ENCODE measurements at places on chromosomes 1 and 21.

DNA sequence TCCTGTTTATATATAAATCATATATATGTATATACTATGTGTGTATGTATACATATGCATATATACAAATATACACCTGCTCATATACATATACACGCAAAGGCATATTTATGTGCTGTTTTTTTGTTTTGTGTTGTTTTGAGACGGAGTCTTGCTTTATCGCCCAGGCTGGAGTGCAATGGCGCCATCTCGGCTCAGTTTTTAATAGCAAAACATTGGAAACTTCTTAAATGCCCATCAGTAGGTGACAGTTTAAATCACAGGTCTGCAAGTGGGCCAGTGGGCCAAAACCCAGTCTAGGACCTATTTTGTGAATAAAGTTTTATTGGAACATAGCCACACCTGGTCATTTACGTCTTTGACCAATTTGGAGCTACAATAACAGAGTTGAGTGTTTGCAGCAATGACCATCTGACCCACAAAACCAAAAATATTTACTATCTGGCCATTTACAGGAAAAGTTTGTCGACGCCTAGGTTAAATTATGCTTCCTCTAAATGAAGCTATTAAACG lies 132.3 kb downstream of the TOMM20 start:
- no peak for DNase-seq

DNA sequence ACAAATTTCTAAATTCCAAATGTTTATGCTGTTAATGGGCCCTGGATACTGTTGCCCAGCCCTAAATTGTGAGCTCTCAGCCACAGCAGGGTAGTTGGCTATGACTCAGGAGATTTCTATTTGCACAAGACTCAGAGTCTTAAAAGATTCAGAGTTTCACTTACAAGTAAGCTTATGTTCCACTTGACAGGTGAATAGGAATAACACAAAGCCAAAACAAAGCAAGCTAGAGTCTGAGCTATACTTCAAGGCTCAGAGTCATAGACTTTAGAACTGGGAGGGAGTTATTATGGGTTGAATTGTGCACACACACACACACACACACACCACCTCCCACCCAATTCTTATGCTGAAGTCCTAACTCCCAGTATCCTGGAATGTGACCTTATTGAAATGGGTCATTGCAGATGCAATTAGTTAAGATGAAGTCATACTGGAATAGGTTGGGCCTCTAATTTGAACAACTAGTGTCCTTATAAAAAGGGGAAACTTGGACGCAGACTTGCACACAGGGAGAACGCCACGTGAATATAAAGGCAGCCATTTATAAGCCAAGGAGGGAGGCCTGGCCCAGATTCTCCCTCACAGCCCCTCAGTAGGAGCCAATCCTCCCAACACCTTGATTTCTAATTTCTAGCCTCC lies 30.2 kb downstream of the PRDX6 start:
- DNase-seq = no peak

DNA sequence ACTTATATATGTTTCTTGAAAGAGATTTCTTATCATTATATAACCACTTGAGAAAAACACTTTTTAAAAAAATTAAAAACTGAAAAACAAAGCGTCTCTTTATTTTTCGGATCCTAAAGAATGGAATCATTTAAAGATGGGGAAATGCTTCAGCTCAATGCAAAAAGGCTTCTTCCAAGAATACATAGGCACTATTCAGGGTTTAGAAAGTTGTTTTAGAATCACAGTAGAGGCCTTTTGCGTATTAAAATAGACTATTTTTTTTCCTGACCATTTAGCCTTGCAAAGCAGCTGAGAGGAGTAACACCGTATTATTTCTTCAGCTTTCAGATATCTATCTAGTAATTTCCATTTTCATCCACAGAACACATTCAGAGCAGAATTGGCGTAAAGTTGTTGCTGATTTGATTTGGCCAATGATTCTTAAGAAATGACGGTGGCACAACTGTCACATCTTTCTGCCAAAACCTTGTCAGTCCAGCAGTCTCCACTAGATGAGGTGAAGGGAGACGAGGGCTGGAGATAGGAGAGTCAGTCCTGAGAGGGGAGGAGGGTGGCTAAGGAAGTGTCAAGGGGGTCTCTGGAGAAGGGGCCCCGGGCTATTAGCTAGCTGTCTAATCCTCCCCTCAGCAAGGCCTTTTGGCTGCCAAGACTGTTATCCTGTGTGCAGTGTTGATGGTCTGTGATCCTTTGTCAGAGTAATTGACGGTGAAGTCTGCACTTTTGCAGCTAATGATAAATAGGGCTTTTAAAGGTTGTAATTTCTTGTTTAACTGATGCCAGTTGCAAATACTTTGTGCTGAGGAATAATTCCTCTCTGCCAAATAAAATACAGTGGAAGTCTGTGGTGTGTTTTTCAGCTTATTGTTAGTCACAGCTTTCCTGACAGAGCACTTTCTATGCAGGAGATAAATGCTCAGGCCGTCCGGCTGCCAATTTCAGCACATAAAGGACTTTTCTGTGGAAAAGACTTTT lies 34.7 kb downstream of the PRRX1 start:
- no peak for DNase-seq

DNA sequence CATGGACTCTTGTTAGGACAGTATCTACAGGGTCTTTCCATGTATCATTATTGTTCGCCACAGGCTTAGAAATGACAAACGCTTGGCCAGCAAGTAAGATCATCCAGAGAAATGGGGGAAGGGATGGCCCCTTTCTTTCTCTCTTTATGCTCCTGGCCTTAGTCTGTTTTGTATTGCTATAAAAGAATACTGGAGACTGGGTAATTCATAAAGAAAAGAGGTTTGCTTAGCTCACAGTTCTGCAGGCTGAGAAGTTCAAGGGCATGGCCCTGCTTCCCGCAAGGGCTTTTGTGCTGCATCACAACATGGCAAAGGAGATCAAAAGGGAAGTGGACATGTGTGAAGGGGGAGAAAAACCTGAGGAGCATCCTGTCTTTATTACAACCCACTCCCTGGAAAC lies 41.0 kb downstream of the DNTTIP2 start:
- DNase-seq = no peak

- no peak for DNase-seq
Observed at GRCh38 chr1:59692591-59692990, 122.2 kb upstream of the HOOK1 start.

DNA sequence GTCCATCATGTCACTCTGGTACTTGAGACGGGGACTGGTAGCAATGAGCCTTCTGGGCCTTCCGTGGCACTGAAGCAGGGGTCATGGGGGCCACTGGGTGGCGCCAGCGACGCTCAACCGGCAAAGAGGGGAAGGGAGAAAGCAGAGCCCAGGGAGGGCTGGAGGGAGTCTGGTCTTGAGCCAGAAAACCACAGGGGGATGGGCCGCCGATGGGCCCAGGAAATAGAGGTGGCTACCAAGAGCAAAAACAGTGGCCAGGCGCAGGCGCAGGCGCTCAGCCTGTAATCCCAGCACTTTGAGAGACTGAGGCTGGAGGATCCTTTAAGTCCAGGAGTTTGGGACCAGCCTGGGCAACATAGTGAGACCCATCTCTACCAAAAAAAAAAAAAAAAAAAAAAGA lies 21.8 kb downstream of the EXOC8 start:
- DNase-seq = peak; percentile 66

GRCh38 chr1:4214826-4215225 lies 314.8 kb upstream of the C1orf174 start:
- no peak for DNase-seq

GRCh38 chr1:210123924-210124589 lies 108.5 kb upstream of the SERTAD4 start:
- DNase-seq = no peak

GRCh38 chr1:17018849-17019248 lies 7.1 kb upstream of the ATP13A2 start:
- DNase-seq = no peak

DNA sequence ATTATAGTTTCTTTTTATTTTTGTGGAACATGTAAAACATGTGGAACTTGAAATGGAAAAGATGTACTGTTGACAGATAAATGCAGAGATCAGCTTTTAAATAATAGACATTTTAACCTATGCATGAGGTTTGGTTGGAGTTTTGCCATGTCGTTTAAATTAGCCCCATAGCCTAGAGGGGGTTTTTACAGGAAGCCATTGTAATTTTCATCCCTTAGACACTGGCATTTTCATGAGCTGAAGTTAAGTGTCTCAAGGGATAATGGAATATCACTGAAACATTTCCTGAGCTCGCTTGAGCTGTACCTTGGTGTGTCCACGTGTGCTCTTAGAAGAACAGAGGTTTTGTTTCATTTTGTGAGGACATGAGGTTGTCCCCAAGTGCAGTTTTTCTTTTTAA lies 54.2 kb downstream of the HMCN1 start:
- no peak for DNase-seq

- no peak for DNase-seq
Observed at GRCh38 chr1:41367288-41367642, 6.0 kb downstream of the FOXO6 start.

DNA sequence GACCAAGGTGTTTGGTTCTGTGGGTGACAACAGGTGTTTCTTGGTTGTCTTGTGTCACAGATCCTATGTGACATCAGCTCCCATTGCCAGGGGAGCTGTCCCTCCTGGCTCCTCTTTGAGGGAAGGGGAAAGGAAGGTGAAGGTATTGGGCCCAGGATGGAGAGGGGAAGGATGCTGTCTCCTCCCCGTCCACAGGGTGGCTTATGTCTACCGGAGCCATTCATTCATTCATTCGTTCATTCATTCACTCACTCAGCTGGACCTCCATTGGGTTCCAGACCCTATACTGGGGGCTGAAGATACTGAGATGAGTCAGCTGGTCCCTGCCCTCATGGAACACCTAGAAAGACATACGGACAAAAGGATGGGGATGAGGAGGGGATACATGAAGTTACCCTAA lies 38.9 kb downstream of the EPHB2 start:
- DNase-seq = no peak

DNA sequence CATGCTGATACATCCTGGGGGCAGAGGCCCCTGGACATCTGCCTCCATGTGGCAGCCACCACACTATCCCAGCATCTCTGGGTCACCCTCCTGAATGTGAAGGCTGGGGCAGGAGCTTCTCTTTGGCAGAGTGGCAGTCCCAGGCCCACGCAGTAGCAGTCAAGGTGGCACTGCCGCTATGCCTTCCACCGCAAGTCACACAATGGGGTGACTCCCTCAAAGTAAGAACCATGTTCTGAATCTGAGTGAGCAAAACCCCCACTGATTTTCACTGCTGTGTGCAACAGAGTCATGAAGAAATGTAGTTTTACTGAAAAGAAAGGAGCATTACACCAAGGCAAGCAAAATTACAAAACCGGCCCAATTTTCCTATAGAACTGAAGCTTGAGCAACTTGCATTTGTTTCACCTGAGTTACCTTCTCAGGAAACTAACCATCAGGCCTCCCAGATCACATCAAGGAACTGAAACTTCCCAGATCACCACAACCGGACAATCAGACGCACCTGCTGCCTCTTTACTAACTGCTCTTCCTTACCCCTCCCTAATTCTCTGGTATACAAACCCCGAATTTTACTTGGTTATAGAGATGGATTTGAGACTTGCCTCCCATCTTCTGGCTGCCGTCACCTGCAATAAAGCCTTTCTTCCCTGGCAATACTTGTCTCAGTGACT lies 102.6 kb downstream of the PCP4 start:
- DNase-seq = no peak

- DNase-seq = peak; percentile 79
Observed at GRCh38 chr1:2556277-2556677, at the start of gene TNFRSF14. TSS of gene TNFRSF14 (plus strand) at chr1:2556371. CDS start at chr1:2556665, 294 bp downstream.

DNA sequence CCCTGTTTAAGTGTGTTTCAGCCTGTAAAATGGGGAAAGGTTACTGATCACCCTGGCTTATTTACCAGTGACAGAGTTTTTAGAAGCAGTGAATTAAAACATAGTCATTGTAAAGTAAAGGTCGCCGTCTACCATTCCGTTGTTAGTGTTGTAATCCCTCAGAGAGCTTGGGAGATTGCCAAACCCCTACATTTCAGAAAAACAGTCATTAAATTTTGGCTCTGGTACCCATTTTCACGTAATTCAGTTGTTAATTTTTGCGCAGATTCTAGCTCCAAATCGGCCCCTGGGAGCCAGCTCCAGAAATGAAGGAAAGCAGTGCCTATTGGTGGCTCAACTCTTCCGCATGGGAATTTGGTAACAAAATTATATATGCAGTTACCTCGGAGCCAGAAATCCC lies 127.7 kb upstream of the AJAP1 start:
- no peak for DNase-seq

DNA sequence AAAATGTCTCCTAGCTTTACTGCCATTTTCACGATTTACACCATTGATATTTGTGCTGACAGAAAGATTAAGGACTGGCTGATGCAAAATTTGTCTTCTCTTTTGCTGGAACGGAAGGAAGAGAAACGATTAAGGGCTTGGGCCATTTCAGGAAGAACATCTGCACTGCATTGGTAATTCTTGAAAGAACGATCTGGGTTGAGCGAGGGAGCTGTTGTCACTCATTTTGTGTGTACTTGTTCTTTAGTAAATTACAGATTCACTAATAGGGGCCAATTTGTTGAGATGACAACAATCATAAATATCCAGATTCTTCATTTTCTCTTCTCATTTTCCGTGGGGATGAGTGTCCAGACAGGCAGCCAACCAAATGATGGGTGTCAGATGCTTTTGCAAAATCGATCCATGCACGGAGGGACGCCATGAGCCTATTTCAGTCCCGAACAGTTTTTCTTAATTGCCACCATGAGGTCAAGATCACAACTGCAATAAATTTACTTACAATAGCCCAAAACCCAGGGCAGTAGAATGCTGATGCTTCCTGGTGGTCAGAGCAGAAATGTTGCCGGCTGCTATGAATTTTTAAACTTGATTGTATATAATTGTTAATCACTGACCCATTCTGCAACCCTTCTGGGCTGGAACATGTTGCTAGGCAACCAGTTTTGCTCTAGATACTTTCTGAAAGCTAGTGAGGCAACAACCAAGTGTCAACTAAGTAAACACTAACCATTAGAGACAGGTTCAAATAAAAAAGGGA lies 132.4 kb upstream of the TIAM1 start:
- DNase-seq = no peak

- no peak for DNase-seq
Observed at GRCh38 chr1:46689897-46690296, 18.2 kb downstream of the TEX38 start.

GRCh38 chr21:35136586-35137219 lies 87.6 kb upstream of the RUNX1 start:
- DNase-seq = no peak

DNA sequence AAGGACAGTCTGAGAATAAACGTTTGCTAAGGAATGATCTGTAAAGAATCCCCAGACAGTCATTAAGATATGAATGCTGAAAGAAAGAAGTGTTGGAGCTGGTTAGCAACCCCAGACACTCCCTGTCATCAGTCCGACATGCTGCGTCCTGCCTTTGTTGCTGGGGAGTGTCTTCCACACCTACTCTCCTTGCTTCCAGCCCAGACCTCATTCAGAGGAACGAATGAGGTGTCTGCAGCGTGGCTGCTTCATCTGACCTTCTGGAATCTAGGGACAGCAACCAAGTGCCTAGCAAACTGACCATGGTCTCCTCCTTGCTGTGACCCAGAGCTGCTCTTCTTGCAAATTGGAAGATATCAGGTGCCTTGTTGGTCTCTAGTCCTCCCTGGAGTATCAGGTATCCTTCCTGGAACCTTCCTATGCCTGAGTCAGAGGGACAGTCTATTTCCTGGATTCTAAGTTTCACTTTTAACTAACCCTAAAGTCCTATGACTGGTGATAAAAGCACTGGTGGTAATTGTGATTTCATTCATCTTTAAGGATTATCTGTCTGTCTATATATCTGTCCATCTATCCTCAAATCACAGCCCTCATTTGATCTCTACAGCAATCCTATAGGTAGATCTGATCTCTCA lies 45.3 kb downstream of the NFASC start:
- no peak for DNase-seq
